Hepatocyte (in vitro differentiated cells): ENCODE measurements at places on chromosomes 5 and 9.

- no peak for DNase-seq
These were observed 32.1 kb downstream of the CEMIP2 start for GRCh38 chr9:71736236-71736635.

DNA sequence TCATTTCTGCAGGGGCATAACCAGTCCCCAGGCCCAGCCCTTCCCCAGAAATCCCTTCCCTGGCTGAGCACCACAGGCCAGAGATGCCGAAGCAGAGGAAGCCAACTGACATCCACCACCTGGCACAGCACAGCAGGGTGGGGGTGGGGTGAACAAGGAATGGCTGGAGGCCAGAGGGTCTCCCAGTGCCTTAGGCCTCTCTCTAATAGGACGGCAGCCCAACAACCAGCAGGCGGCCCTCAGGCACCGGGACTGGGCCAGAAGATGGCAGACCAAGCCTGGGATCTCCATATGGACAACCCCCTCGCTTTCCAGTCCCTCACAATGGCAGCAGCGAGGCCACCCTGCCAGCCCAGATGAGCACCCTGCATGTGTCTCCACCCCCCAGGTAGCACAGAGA is 13.2 kb downstream of the PDLIM4 start:
- DNase-seq: no peak

DNA sequence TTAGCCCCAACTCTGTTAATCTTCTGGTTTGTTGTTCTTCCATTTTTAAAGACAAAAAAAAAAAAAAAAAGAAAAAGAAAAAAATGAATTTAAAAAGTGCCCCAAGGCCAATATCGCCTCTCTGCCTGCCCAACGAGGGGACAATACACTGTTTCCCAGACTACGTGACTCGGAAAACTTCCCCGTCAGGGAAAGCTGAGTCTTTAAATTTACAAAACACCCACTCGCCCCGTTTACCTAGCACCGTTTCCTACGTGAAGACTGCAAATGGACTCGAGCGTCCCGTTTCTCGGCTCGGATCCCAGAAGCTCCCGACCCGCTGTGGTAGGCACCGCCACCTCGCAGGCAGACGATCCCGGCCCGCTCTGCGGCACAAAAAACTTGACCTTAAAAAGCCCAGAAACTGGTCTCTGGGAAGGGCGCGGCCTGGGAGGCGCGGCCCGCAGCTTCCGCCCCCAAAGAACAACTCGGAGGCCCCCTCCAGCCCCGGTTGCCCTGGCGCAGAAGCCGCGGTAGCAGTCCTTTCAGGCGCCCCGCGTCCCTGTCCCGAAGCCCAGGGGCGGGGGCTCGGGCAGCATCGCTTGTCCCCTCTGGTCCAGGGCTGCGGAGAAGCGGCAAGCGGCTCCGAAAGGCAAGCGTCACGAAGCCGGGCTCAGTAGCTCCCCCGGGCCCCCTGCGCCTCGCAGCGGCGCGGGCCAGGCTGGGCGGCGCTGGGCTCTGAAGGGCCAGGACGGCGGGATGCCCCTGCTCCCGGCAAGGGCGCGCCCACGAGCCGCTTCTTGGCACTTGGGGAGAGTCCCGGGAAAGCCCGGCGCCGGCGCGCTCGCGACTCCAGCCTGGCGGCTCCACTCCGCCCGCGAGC is at the start of gene GCNT4:
Gene GCNT4, minus strand, starts transcription at position 367 of the 862 bp plus-strand sequence. CDS start 22,521 bp downstream, outside the sequence.
- DNase-seq: peak; percentile 75

- no peak for DNase-seq
These were observed 13.6 kb upstream of the REEP5 start for GRCh38 chr5:112935675-112936074.

GRCh38 chr9:103999375-104000062 is 94.6 kb upstream of the SMC2 start:
- DNase-seq: no peak

- no peak for DNase-seq
These were observed 84.3 kb upstream of the SMC2 start for GRCh38 chr9:104009826-104010225.
